ENCODE measurements at places on chromosomes 2 and 18.

- DNase-seq = no peak
- H3K27ac ChIP-seq = no peak overlapping the region
- no peaks in the 10 kb centered on the region for H3K4me1 ChIP-seq
- H3K36me3 ChIP-seq = no peaks in the 10 kb centered on the region
- H3K4me3 ChIP-seq = no peak overlapping the region
- H3K27me3 ChIP-seq = peaks cover 5% of the 10 kb centered on the region
Observed at GRCh38 chr2:174919947-174920595, 85.1 kb downstream of the CHN1 start.

- peaks cover 33% of the 10 kb centered on the region for H3K36me3 ChIP-seq
- H3K4me1 ChIP-seq = peaks cover 19% of the 10 kb centered on the region
- H3K27me3 ChIP-seq = no peaks in the 10 kb centered on the region
- H3K4me3 ChIP-seq = no peak overlapping the region
Observed at GRCh38 chr2:10395893-10396292, 52.2 kb downstream of the ODC1 start.

DNA sequence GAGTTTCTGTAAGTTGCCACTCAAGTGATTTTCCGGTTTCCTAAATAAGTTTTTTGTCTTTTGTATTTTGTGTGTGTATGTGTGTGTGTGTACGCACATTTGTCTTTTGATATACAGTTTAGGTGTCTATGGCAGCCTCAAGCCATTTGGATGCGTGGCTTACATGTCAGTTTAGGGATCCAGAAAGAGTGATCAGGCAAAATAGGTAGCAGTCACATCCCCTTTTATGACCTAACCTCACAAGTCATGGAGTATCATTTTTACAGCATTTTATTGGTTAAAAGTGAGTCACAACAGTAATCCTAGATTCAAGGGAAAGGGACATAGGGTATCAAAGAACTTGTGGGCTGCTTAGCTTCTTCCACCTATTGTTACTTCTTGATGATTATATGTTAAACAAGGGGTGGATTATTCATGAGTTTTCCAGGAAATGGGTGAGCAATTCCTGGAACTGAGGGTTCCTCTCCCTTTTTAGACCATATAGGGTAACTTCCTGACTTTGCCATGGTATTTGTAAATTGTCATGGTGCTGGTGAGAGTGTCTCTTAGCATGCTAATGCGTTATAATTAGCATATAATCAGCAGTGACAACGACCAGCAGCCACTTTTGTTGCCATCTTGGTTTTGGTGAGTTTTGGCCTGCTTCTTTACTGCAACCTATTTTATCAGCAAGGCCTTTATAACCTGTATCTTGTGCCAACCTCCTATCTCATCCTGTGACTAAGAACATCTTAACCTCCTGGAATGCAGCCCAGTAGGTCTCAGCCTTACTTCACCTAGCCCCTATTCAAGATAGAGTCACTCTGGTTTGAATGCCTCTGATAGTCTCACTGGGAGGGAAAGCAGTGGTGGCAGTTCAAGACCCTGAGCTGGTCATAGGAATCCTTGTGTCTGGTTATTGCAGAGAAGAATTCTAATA, 8.6 kb upstream of the SOCS6 start:
- H3K27ac ChIP-seq = no peak overlapping the region
- H3K4me3 ChIP-seq = no peak overlapping the region
- no peak for DNase-seq
- no peaks in the 10 kb centered on the region for H3K4me1 ChIP-seq

GRCh38 chr18:65942854-65943253, 192.0 kb downstream of the CDH7 start:
- H3K36me3 ChIP-seq = no peaks in the 10 kb centered on the region
- no peaks in the 10 kb centered on the region for H3K27me3 ChIP-seq
- no peak overlapping the region for H3K27ac ChIP-seq
- H3K4me1 ChIP-seq = no peaks in the 10 kb centered on the region
- H3K4me3 ChIP-seq = no peak overlapping the region

DNA sequence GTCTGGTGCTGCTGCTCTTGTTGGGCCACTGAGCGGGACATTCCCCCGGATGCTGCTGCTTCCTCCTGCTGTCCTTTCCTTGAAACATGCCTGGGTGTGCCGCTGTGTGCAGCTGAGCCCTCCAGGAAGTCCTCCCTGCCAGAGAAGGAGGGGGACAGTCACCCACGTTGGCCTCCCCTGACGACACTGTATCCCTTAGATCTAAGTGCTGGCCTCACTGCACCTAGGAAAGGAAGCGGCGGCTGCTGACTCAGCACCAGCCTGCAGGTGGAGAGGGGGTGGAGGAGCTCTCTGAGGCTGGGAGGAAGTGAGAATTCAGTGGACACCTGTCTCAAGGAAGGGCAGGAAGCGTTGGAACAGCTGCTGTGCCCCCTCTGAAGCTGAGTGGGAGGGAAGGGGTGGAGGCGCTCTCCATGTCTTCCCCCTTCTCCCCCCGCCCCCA, 239.8 kb downstream of the HAUS1 start:
- no peaks in the 10 kb centered on the region for H3K36me3 ChIP-seq
- DNase-seq = peak; percentile 53
- peaks cover 6% of the 10 kb centered on the region for H3K27me3 ChIP-seq

DNA sequence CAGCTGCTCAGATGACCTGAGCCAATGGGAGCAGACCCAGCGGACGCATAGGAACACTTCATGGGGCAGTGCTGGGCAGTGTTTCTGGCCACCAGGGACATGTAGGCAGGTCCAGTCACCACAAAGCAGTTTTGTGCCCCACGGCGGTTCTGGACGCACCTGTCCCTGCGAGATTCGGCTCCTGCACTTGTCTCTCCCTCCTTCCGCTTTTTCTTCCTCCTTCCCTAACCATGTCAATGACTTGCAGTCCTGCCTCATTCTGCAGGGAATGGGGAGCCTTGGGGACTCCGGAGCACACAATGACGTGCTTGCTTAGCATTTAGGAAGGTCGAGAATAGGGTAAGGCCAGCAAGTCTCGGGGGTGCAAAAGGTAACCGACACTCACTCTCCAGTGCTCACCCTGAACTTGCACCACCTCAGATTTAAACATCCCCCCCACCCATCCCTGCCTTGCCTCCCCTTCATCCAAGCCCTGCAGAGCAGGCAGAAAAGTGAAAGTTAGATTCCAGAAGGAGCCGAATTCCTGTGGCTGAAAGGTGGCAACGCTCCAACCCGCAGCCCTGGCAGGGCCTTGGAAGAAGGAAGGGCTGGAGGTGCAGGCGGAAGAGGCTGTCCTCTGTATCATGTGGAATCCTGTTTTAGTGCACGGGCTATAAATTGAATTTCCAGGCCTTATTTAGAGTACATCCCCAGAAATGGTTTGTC, 40.5 kb upstream of the ATG16L1 start:
- H3K4me1 ChIP-seq = peaks cover 4% of the 10 kb centered on the region
- DNase-seq = no peak
- H3K27me3 ChIP-seq = no peaks in the 10 kb centered on the region
- H3K36me3 ChIP-seq = peaks cover 14% of the 10 kb centered on the region
- no peak overlapping the region for H3K4me3 ChIP-seq

DNA sequence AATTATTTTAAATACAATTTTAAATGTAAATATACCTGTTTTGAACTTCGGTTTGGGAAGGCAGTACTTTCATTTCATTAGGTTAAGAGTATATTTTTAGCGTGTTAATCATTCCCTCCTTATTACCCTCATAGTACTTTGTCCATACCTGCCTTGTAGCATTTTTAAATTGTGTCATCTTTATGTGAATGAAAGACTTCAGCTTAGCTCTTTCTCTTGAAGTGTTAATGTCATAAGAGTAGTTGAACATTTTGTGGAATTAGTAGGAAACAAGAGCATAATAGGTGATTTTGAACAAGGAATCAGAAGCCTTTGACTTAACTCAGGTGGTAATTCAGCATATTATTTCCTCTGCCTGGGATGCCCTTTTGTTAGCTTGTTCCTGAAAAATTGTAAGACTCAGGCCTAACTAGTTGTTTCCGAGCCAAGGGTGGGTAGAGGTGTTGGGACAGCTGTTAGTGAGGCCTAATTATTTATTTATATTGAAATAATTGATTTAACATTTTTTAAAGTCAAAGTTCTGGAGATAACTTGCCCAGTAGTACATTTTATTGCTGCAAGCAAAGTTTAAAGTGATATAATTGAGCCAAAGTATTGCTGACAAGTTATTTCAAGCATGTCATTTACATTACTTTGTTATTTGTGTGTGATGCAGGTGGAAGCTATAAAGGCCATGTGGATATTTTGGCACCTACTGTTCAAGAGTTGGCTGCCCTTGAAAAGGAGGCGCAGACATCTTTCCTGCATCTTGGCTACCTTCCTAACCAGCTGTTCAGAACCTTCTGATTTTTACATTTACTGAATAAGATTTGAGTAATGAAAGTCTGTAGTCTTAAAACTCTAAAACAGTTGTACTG, 38.7 kb downstream of the DDX1 start:
- H3K4me1 ChIP-seq = no peaks in the 10 kb centered on the region
- H3K27ac ChIP-seq = no peak overlapping the region
- DNase-seq = no peak
- peaks cover 80% of the 10 kb centered on the region for H3K36me3 ChIP-seq
- no peaks in the 10 kb centered on the region for H3K27me3 ChIP-seq

DNA sequence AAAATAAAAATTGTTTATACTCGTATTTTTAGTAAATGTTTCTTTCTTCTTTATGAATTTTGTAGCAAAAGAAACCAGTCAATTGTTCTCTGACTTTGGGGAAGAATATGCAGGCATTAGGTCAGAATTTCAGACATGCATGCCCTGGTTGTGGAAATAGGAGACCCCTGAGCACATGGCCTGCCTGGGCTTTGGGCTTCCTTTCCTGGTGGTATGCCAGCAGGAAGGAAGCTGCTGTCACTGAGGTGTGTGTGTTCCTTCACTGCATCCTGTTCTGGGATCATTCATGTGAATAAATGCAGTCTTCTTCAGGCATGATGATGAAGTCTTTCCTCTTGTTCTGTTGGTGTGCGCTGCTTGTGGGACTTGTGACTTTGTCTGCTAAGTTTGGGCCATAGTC, 920.2 kb upstream of the VRK2 start:
- no peak overlapping the region for H3K4me3 ChIP-seq
- H3K27ac ChIP-seq = no peak overlapping the region
- H3K36me3 ChIP-seq = no peaks in the 10 kb centered on the region
- H3K27me3 ChIP-seq = no peaks in the 10 kb centered on the region

GRCh38 chr2:238433300-238433915, 6.7 kb downstream of the ASB1 start:
- H3K4me1 ChIP-seq = peaks cover 21% of the 10 kb centered on the region
- H3K27me3 ChIP-seq = no peaks in the 10 kb centered on the region
- H3K4me3 ChIP-seq = no peak overlapping the region
- H3K27ac ChIP-seq = no peak overlapping the region
- DNase-seq = no peak

DNA sequence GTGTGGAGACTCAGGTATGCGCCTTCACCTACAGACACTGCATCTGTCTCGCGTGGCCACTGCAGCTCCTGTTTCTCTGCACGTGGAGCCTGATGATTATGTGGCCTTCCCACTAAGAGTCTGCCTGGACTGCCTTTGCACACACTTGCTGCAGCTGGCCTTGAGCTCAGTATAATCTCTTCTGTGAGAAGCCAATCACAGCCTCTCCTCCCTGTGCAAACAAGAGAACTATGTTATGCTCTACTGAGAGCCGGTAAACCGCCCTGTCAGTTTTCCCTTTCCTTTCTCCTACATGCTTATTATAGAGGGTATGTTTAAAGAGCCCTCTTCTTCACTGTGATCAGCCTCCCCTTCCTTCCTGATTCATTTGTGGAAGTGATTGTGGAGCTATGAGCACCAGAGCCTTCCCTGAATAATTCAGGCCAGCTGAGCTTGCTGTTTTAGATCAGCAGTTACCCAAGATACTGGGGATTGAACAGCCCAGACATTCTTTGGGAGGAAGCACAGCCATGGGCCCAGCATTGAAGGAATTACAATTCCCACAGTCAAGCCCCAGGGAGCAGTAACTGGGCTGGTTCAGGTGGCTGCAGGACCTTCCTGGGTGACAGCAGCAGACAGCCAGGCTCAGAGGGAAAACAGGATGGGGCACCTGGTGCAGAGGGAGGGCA, 3.7 kb upstream of the TGFA start:
- DNase-seq = no peak
- H3K4me3 ChIP-seq = no peak overlapping the region
- H3K4me1 ChIP-seq = peaks cover 17% of the 10 kb centered on the region
- H3K27ac ChIP-seq = no peak overlapping the region
- peaks cover 43% of the 10 kb centered on the region for H3K27me3 ChIP-seq

DNA sequence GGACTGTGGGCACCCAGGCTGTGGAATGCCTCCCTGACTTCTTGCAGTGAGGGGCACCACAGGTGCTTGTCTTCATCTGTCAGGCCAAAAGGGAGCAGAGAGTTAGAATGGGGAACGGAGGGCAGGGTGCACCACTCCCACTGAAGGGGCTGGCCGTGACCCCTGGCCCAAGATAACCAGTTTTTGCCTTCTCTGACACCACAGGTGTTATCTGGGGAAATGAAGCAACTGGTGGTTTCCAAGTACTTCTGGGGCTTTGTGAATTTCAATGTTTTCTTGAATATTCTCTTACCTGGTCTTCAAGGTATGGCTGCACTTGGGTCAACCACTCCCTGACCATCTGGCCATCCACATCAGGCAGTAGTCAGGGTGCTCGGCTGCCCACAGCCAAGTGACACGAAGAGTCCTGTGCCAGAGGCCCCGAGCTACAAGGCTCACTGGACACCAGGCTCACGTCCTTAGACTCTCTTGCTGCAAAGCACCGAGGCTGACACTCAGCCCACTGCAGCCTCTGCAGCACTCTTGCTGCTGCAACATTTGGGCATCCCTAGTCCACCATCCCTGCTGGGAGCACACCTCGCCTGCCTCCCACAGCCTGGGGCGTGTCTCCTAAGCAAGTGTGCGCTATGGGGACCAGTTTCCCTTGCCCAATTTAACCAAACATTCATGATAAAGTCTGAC, 57.0 kb downstream of the FAM178B start:
- no peak for DNase-seq
- H3K27ac ChIP-seq = no peak overlapping the region
- peaks cover 7% of the 10 kb centered on the region for H3K4me1 ChIP-seq

DNA sequence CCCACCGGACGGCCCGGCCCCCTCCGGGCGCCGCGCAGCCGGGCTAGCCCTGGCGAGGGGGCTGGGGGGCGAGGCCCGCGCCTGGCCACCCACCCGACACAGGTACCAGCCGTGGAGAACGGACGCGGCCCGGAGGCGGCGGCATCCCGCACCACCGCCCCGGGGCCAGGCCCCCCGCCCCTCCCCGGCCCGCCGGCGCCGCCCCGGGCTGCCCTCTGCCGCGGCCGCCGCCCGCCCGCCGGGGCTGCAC, 405 bp downstream of the SOS1 start:
- peaks cover 41% of the 10 kb centered on the region for H3K36me3 ChIP-seq
- peaks cover 57% of the 10 kb centered on the region for H3K4me1 ChIP-seq
- no peak overlapping the region for H3K4me3 ChIP-seq
- no peak for DNase-seq
- no peak overlapping the region for H3K27ac ChIP-seq

GRCh38 chr2:169828141-169828811, 1.0 kb downstream of the UBR3 start:
- H3K27me3 ChIP-seq = no peaks in the 10 kb centered on the region
- DNase-seq = peak; percentile 39
- H3K27ac ChIP-seq = peak overlapping the region; percentile 93

GRCh38 chr2:197028230-197028629, 101.7 kb upstream of the PGAP1 start:
- no peaks in the 10 kb centered on the region for H3K27me3 ChIP-seq
- no peak for DNase-seq
- H3K4me3 ChIP-seq = no peak overlapping the region
- H3K4me1 ChIP-seq = peaks cover 16% of the 10 kb centered on the region
- H3K27ac ChIP-seq = no peak overlapping the region

GRCh38 chr18:59861009-59861408, 38.8 kb upstream of the PMAIP1 start:
- H3K27ac ChIP-seq = no peak overlapping the region
- H3K4me3 ChIP-seq = no peak overlapping the region
- H3K4me1 ChIP-seq = no peaks in the 10 kb centered on the region
- no peak for DNase-seq
- no peaks in the 10 kb centered on the region for H3K27me3 ChIP-seq
- H3K36me3 ChIP-seq = no peaks in the 10 kb centered on the region

Measured in activated T-helper 2 cell treated with anti-CD3 and anti-CD28 coated beads, Interferon-gamma antibody, Interleukin-2, Interleukin-4, amounts not matched to agents 10 μg/mL and 5 μg/mL and 100 μg/mL, durations not matched to agents 14 hours and 24 hours and 36 hours (primary cell).